Spinal cord (tissue), 10 donors: ENCODE measurements at places on chromosomes 1 and 21. TPM values are rescaled to one million over a fixed set of nuclear protein-coding genes. Genes with fewer than 3 reads are reported as not detected.

The SHE gene
- 10.5 TPM for total RNA-seq

GRCh38 chr1:35576061-35576765, 3.1 kb downstream of the TFAP2E start:
- no peak overlapping the region for H3K27ac ChIP-seq
- no peak for DNase-seq
- H3K27me3 ChIP-seq = peaks cover 74% of the 10 kb centered on the region
- H3K36me3 ChIP-seq = peaks cover 24% of the 10 kb centered on the region
- peaks cover 31% of the 10 kb centered on the region for H3K4me1 ChIP-seq
- no peak overlapping the region for H3K4me3 ChIP-seq

The SLC19A1 gene
- 13.5 TPM for total RNA-seq

- H3K4me3 ChIP-seq = no peak overlapping the region
- H3K27ac ChIP-seq = peak overlapping the region; percentile 76
- peaks cover 60% of the 10 kb centered on the region for H3K36me3 ChIP-seq
- H3K4me1 ChIP-seq = peaks cover 94% of the 10 kb centered on the region
- no peak for DNase-seq
- H3K27me3 ChIP-seq = no peaks in the 10 kb centered on the region
These were observed 40.1 kb downstream of the AHDC1 start for GRCh38 chr1:27563591-27564471.

- DNase-seq = no peak
- no peaks in the 10 kb centered on the region for H3K27me3 ChIP-seq
- H3K4me1 ChIP-seq = no peaks in the 10 kb centered on the region
- no peaks in the 10 kb centered on the region for H3K36me3 ChIP-seq
- H3K4me3 ChIP-seq = no peak overlapping the region
- no peak overlapping the region for H3K27ac ChIP-seq
These were observed 806 bp upstream of the AADACL4 start for GRCh38 chr1:12643079-12643478.

GRCh38 chr1:208078752-208079151, 165.4 kb downstream of the PLXNA2 start:
- peaks cover 3% of the 10 kb centered on the region for H3K27me3 ChIP-seq
- H3K27ac ChIP-seq = no peak overlapping the region
- peaks cover 23% of the 10 kb centered on the region for H3K36me3 ChIP-seq
- peaks cover 50% of the 10 kb centered on the region for H3K4me1 ChIP-seq

The PLA2G4A gene
- 15.4 TPM for total RNA-seq

The IVL gene
- total RNA-seq = not detected

- no peaks in the 10 kb centered on the region for H3K27me3 ChIP-seq
- no peak within 1 kb of the TSS for H3K27ac ChIP-seq
- H3K4me3 ChIP-seq = peak within 1 kb of the TSS; percentile 29
- H3K36me3 ChIP-seq = no peaks in the 10 kb centered on the region
These were observed at the start of gene FHAD1 for GRCh38 chr1:15246960-15247614. Gene FHAD1, plus strand, starts transcription at chr1:15247223. Its CDS starts 4,562 bp downstream, at chr1:15251785.

The SAMD13 gene
- 5.7 TPM for total RNA-seq

GRCh38 chr1:37477198-37477931, 3.0 kb downstream of the ZC3H12A start:
- H3K4me1 ChIP-seq = peaks cover 53% of the 10 kb centered on the region
- no peak overlapping the region for H3K27ac ChIP-seq
- peaks cover 12% of the 10 kb centered on the region for H3K27me3 ChIP-seq
- peaks cover 49% of the 10 kb centered on the region for H3K36me3 ChIP-seq
- no peak overlapping the region for H3K4me3 ChIP-seq
- DNase-seq = no peak
